ENCODE measurements at places on chromosomes 2 and 18.

- DNase-seq = no peak
Measured at GRCh38 chr2:229611360-229611759, 103.0 kb downstream of the DNER start.

DNA sequence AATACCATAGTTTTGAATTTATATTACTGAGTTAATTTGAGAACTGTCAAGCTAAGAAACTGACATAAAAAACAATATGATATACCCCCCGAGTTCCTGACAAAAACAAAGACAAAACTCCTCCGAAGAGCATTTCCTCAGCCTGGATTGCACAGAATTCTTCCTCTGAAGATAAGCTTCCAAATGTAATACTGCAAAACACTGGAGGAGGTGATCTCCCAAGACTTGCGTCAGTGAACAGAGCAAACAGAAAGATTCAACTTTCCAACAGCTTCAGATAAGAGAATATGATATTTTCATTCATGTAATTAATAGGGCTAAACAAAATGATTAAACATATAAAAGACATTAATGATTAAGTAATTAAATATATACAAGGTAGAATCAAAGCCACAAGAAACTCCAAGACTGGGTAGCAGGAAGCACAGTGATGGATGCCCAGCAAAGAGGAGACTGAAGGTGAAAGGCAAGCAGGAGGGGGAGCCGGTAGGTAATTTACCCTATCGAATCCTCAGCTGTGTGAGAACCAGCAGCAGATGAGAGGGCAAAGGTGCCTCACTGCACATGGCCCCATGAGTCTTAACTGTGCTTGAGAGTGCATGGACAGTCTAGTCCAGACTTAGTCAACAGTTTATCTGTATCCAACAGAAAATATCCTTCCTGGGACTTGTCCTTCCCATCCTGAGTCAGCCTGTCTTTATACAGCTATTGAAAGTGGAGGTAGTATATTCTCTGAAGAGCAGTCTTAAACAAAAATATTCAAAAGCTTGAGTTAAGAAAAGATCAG is 18.3 kb upstream of the SERPINB3 start:
- no peak for DNase-seq

- DNase-seq = no peak
Measured at GRCh38 chr2:235829726-235830125, 335.9 kb downstream of the AGAP1 start.

DNA sequence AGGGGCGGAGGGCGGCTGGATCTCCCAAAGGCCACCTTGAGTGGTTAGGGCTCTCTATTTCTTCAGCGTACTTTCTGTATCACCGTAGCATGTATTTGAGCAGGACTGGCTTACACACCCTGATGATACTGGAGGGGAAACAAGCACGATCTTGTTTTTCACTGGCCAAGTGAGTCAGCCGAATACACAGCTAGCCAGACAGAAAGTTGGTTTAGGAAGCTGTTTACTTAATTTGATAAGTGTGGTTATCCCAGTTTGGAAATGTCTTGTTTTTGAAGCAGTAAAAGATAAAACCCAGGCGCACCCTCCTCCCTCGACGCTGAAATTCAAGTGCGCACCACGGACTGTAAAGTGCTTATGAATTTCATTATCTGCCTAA is 582 bp downstream of the RIOK3 start:
- DNase-seq = no peak

GRCh38 chr2:235757212-235757611 is 263.4 kb downstream of the AGAP1 start:
- no peak for DNase-seq

DNA sequence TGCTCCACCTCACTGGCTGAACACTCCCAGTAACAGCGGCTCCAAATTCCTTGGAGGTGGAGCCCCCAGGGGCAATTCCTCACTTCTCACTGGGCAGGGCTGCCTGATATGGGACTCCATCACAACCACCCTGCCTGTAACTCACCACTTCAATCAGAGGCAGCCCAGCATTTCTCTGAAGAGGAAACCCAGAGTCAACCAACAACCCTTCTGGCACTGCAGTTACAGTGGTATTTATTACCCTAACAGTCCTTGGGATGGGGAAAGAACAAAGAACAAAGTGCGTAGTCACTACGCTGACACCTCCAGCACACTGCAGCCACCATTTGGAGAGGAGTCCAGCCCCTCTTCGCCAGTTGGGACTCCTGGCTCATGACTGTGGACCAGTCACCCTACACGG is 85.7 kb upstream of the GALNT13 start:
- no peak for DNase-seq

DNA sequence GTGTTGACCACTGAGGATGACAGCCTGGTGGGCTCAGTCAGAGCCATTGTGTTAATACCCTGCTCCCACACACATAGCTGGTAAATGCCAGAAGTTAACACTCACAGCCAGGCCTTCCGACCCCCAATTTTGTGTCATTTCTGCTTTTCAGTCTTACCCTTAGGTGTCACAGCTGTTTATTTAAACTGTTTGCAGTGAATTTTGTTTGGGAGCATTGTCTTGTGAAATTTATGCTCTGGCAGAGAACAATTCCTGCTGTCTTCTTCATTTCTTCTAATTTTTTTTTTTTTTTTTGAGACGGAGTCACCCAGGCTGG is 8.2 kb downstream of the LPIN1 start:
- DNase-seq = no peak

- DNase-seq = no peak
Measured at GRCh38 chr2:67485431-67485830, 88.3 kb downstream of the ETAA1 start.

DNA sequence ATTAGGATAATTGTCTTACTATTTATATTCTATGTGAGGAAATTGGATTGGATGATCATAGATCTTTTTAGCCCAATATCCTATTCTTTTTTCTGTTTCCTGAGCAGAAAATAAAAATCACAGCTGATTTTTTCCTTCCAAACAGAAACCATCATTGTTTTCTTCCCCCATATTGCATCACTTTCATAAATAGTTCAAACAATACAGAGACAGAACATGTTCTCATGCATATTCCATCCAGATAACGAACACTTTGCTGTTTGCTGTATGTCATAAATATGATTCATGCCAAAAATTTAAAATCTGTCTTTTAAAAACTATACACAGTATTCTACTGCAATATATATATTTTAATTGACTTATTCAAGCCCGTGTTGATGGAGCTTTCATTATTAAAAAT is 22.0 kb upstream of the RALBP1 start:
- no peak for DNase-seq

DNA sequence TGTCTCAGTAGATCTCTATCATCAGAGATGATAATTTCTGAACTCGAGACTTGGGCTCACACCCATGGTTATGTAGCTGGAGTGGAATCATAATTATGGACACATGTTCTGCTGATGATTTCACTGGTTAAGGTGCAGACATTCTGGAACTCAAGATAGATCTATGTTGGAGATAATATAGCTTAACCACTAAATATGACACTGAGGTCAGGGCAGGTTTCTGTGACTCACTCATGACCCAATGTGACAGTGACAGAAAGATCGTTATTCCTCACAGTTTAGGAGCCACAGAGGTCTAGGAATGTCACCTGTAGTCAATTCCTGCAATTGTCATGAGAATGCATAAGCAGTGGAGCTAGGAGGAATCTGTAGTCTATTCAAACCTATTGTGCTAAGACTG is 828.6 kb downstream of the TRIB2 start:
- no peak for DNase-seq

DNA sequence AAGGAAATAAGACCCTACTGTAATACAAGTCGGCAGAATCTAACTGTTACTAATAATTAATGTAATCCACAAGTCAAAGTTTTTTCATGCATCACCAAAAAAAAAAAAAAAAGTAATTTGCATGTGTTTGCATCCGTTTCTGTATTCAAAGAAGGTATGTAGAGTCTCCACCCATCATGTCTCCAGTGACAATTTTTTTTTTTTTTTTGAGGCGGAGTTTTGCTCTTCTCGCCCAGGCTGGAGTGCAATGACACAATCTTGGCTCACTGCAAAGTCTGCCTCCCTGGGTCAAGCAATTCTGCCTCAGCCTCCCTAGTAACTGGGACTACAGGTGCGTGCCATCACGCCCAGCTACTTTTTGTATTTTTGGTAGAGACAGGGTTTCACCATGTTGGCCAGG is 24.2 kb upstream of the NFU1 start:
- DNase-seq = no peak

DNA sequence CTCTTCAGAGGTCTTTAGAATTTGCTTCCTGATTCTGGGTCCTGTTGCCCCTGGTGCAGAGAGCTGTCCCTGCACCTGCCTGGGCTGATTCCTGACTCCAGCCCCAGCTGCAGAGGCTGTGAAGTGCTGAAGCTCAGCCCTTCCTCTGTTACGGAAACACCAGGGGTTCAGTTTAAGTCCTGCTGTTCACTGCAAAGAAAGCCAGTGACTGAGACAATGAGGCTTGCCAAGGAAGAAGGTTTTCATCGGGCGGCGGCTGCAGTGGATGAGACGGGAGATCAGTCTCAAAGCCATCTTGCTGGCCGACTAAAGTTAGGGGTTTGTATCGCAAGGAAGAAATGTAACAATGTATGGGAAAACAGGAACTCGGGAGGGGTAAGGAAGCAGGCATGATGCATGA is 142.4 kb upstream of the ZNF236 start:
- DNase-seq = no peak

All from GM12891 (cell line).